Stimulated activated CD8-positive, alpha-beta memory T cell treated with anti-CD3 and anti-CD28 coated beads, Interleukin-4, amount 100 ng/mL, for 1 hour (primary cell): ENCODE measurements at places on chromosomes 11 and 22.

DNA sequence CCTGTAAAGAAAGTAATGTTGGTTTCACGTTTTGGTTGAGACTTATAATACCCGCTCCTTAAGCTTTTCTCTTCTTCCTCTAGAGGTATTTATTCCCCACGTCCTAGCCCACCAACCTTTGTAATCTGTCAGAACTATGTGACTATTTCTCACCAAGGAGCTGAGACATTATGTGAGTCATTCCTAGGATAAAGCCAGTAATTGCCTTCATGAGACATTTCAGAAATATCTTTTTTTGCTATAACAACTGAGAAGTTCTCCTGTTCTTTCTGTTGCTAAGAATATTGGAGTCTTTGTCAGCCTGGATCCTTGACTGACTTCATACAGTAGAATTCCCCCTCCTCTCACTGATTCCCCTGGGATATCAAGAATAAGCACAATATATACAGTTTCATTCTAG lies 1497.0 kb upstream of the TENM4 start:
- DNase-seq, result no peak

GRCh38 chr11:75429902-75430713 lies 2.9 kb downstream of the KLHL35 start:
- peak; percentile 13 for DNase-seq

DNA sequence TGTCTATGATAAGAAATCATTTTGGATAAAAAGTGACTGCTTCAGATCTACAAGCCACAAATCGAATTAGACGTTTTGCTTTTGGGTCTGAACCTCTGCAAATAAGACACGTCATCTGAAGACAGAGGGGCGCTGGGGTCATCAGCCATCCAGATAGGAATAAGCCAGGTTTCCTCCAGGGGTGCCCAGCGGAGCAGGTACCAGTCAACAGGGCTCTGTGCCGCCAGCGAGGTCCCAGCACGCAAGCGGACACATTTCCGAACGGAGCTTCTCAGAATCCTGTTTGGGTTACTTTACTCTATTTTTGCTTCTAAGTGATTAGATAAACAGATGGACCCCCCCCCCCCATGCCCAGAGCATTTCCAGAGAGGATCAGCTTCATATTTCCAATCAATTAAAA lies 873.8 kb downstream of the BRD1 start:
- no peak for DNase-seq

- no peak for DNase-seq
These were observed 17.2 kb downstream of the SLC5A4 start for GRCh38 chr22:32237906-32238305.

DNA sequence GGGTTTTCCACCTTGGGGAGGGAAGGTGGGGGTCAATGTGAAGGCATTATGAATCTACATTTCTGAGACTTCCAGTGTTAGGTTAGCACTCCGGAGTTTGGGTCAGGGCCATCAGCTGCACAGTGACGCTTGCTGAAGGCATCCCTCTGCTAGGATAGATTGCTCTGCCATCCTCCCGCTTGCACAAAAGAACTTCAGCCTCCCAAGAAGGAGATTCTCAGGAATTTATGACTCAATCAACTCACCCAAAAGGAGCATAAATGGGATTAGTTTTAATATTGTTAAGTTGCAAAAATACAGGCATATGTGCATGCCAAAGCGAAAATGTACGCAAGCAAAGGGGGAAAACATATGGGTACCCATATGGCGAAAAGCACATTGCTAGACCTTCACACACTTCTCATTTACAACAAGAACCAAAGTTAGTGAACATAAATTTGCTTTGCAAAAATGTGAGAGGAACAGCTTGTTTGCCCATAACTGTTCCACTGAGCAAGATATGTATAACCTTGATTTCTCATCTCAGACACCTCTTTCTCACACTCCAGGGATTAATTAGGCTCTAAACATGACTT lies 1013.0 kb downstream of the OPCML start:
- no peak for DNase-seq

GRCh38 chr11:63811522-63811921 lies 1.7 kb upstream of the SPINDOC start:
- DNase-seq, result no peak

GRCh38 chr11:47348859-47349258 lies 3.6 kb downstream of the MYBPC3 start:
- no peak for DNase-seq

DNA sequence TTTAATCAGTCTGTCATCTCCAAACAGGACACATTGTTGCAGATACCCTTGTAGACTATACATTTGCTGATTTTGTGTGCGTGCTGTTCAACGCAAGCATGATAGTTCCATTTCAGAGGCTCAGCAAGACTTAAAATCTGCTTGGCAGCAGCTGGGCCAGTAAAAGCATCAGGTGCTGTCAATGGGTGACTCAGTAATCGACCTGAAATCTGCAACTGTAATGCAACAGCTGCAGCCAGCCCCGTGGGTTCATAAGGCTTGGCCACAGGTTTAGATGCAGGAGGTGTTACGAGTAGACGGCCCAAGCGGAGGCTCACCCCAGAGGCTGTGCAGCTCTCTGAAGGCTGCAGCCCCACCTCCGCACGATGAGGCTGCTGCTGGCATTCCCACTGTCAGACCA lies 84.6 kb downstream of the NTM start:
- DNase-seq, result no peak

- no peak for DNase-seq
These were observed 155.5 kb upstream of the PITPNB start for GRCh38 chr22:28074526-28074925.

- DNase-seq, result no peak
These were observed 5.9 kb upstream of the SLC22A12 start for GRCh38 chr11:64585150-64585549.
